ENCODE measurements at places on chromosomes 4 and X.

GRCh38 chrX:9191392-9191791 lies 157.5 kb upstream of the FAM9B start:
- no peak for DNase-seq

GRCh38 chr4:156609421-156609820 lies 362.2 kb downstream of the PDGFC start:
- peak; percentile 59 for DNase-seq

- no peak for DNase-seq
These were observed 4.5 kb upstream of the SH3TC1 start for GRCh38 chr4:8194306-8195242.

- peak; percentile 24 for DNase-seq
These were observed 19.9 kb downstream of the DCHS2 start for GRCh38 chr4:154471526-154472331.

DNA sequence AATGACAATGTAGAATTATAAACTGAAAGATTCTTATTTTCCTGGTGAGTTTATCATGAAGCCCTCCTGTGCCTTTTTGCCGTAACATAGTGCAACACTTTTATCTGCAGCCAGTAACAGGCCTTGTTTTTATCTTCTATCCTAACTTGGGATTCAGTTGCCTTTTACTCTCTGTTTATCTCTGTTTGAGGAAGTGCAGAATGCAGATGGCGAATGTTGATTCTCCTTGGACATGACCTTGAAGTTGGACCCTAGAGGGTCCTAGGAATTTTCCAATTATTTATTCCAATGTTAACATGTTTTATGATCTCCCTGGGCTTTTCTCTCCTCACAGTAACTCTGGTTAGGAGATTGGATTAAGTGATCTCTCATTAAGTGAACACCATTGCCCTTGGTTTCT lies 165.0 kb downstream of the FMR1NB start:
- DNase-seq: no peak

DNA sequence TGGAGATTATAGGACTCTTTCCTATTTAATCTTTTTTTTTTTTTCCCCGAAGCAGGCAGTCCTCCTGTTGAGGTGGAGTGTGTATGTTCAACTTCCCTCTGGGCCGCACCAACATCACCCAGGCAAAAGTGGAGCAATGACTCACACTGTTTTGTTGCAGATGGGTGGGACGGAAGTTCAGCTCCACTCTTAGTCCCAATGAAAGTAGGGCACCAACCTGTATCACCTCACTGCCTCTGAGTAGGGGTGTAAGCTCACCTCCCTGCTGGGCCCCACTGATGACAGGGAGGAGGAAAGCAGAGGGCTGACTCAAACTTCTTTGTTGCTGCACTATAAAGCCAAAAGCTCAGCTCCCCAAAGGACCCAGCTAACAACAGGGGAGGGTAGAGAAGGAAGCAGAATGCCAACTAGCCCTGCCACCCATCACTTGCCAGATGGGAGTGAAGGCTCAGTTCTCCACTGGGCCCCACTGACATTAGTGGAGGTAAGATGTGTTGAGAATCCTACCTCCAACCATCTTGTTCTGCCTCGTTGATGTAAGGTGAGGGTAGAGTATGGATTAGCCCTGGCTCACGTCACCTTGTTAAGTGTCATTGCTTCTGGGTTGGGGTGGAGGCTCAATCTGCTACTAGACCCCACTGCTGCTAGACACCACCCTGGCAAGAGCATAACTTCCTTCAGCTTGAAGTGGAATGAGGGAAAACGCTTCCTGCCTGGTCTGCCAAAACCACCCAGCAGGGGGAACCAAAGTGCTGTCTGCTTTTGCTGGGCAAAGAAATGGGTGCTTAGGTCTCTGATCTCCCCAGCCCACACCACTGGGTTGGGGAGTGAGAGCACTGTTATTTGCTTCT lies 14.1 kb downstream of the RPS6KA3 start:
- peak; percentile 44 for DNase-seq

DNA sequence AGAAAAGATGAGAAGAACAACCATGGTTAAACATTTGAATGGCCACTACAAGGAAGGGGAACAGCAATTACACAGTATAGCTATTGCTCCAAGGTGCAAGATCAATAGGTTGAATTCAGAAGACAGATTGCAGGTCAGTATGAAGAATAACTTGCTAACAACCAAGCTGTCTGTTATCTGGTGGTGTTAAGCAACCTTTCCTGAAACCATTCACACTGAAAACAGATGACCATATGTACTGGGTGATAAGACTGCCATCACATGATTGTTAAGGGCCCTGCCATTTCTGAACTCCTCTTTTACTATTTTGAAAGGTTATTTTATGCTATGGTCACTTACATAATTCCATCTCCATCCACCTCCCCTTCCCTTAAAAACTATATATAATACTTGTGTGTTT lies 6.8 kb downstream of the GABRA3 start:
- no peak for DNase-seq
